ENCODE measurements at places on chromosomes 2 and 18.

DNA sequence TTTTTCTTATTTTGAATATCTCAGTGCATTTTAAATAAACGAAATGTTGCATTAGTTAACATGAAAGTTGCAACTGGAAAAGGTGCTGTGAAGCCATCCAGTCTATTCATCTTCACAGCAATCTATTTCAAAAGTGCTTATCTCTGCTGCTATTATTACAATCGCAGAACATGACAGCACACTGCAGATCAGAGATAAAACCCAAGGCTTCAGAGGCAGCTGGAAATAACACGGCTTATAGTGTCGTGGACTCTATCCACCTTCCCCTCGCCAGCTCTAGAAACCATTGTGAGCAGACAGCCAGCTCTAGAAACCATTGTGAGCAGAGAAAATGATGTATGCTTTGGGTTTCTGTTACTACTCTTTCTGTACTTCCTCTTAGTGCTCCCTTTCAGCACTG, 1140.8 kb upstream of the CELF4 start:
- DNase-seq: no peak

DNA sequence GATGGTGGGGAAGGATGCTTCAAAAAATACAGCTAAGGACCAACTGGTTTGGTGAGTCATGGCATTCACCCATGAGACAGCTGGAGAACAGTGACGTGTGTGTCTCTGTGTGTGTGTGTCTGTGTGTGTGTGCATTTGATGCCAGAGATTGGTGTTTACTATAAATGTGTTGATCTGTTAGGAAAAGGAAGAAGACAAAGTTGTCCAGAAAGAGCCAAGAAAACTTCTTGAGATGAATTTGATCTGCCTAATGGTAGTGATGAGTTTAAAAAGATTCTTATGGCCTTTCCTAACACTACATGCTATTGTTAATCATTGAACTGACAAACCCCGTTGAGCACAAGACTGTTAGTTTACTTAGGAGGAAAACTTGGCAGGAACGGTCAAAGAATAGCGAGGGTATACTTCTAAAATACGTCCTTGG, 36.4 kb upstream of the IL1R1 start:
- DNase-seq: no peak

DNA sequence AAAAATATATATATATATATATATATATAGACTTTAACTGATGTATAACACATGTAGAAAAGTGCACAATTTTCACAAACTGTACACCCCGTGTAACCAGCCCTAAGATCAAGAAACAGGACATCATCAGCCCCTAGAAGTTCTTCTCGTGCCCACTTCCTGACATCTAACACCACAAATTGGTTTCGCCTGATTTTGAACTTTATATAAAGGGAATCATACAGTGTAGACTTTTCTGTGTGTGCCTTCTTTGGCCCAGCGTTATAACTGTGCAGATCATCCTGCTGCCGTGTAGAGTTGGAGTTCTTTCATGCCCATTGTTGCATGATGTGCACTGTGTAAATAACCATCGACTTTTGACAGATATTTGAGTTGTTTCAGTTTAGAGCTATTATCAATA, 41.0 kb downstream of the SMAD7 start:
- no peak for DNase-seq

- no peak for DNase-seq
These were observed 141.4 kb upstream of the LTBP1 start for GRCh38 chr2:32805104-32806095.

Data from NCI-H1105 (cell line).